ENCODE measurements at places on chromosomes 2 and 18.

- no peak for DNase-seq
Measured at GRCh38 chr2:225158360-225158759, 116.1 kb upstream of the DOCK10 start.

- no peak for DNase-seq
Measured at GRCh38 chr18:54983791-54984190, 24.5 kb upstream of the CCDC68 start.

GRCh38 chr2:200353120-200353519, 46.6 kb downstream of the SPATS2L start:
- DNase-seq: no peak

DNA sequence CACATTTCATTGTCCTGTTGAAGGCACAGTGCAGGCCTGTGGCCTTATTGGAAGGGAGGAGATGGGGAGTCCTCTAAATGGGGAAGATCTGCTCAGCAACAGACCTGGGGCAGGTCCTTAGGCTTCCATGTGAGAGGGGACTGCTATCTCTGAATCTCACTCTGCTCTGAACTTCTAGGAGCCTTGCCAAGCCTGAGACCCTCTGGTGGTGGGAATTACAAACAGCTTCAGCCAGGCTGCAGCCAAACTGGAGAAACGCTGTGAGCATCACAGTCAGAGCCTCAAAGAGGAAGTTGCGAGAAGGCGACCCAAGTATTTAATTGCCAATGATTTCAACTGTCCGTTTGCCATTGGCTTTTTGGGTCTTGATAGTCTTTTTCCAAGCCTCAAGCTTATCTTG, 66.8 kb upstream of the MC2R start:
- no peak for DNase-seq

Data from activated CD4-positive, alpha-beta T cell treated with anti-CD3 and anti-CD28 coated beads, Interleukin-2, Interleukin-6, amounts not matched to agents 100 ng/mL and 50 ng/mL, durations not matched to agents 16 hours and 8 hours (primary cell).